ENCODE measurements at places on chromosomes 13 and 19.

GRCh38 chr19:46626446-46626845 lies 1.6 kb upstream of the PTGIR start:
- no peak for DNase-seq

DNA sequence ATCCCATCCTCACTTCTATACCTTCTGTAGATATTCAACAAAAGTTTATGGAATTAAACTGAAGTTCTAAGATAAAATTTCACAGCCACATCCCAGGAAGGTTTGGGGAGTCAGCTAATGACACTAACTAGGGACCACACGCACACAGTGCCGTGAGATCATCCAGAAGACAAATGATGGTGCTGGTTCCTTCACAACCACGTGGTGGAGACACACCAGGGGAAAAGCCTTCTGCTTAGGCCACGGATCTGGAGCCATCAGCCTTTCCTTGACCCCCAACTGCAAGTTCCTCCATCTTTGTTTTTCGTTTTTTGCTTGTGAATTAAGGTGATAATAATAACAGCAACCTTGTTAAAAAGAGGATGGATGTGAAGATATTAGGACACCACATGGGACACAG lies 241.6 kb upstream of the MAB21L1 start:
- DNase-seq = no peak

DNA sequence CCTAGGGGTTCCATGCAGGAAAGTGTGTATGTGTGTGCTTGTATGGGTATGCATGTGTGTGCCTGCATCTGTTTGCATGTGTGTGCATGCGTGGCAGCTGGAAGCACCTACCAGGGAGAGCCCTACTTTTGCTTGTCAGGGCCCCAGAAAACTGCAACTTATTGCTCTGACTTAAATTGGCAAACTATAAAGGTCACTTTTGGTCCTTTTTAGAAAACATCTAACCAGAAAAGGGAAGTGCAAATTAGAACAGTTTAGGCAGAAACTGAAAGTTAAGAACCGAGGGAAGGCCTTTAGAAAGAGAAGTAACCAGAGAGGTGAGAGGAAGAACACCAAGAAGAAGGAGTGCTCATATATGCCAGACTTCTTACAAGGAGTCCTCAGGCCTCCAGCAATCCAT lies 32.5 kb downstream of the DLEU7 start:
- no peak for DNase-seq

DNA sequence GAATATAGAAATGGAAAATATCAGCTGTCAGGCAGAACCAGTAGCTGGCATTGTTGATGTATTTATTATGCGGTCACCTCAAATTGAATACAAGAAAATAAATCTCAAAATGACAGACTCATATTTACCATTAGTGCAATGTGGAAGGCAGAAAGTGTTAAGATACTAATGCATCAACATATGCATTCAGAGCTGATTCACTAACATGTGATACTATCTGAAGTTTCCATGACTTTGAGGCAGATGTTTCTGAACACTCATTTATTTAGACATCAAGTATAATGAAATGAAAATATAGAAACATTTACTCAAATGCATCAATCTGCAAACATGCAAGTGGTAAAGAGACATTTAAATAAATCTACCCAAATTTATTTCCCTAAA lies 474.2 kb upstream of the SLC10A2 start:
- no peak for DNase-seq

DNA sequence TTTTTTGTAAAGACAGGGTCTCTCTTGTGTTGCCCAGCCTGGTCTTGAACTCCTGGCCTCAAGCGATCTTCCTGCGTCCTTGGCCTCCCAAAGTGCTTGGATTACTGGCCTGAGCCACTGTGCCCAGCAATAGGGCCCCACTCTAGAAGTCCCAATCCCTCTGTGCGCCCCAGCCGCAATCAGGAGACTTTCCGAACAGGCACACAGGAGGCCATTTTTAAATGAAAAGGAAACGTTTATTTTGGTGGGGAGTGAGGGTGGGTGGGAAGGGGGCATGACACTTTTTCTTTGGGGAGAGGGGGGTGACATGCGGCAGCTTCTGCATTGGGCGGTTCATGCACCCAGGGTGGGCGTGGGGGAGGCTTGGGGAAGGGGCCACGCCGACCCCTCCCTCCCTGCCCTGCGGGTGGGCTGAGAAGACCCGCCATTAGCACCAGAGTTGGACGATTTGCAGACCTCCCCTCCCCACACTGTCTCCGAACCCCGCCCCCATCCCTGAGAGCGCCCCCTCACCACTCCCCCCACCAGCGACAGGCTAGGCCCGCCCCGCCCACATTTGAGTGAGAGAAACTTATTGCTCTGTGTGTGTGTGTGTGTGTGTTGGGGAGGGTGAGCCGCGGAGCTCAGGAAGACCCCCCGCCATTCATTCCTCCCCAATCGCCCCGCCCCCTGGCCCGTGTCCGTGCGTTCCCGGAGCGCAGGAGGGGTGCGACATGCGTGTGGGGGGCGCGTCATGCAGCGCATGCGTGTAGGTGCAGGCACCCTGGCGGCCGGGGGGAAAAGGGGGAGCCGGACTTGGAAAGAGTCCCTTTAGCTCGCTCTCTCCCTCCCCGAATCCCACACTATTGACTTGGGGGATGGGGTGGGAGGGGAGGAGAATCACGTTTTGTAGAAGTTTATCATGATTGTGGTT lies 17.2 kb downstream of the KCNC3 start:
- DNase-seq = no peak

GRCh38 chr19:3109491-3109890 lies 15.3 kb downstream of the GNA11 start:
- DNase-seq = no peak
